ENCODE measurements at places on chromosomes 7 and 10. TPM values are rescaled to one million over a fixed set of nuclear protein-coding genes. Genes with fewer than 3 reads are reported as not detected.

SUFU gene
- total RNA-seq: 6.0 TPM

ASAH2 gene
- total RNA-seq: 1.5 TPM

VTI1A gene
- 59.8 TPM for total RNA-seq

OPN1SW gene
- 0.45 TPM for total RNA-seq

ADAM12 gene
- total RNA-seq: 16.7 TPM

NPSR1 gene
- total RNA-seq: 4.4 TPM

TUBB8 gene
- not detected for total RNA-seq

BRAF gene
- total RNA-seq: 94.5 TPM

UCN3 gene
- total RNA-seq: 0.27 TPM

FAM131B gene
- 42.6 TPM for total RNA-seq

CCDC172 gene
- not detected for total RNA-seq

LDB3 gene
- 0.27 TPM for total RNA-seq

TMEM213 gene
- not detected for total RNA-seq

AKR1C3 gene
- total RNA-seq: 1.6 TPM

CALHM3 gene
- total RNA-seq: not detected

SGCE gene
- 118 TPM for total RNA-seq

DOCK4 gene
- 99.4 TPM for total RNA-seq

ASB15 gene
- 0.64 TPM for total RNA-seq

TRPV6 gene
- total RNA-seq: 0.27 TPM

DGKI gene
- total RNA-seq: 79.2 TPM

MYH16 gene
- total RNA-seq: not detected

EXOSC1 gene
- total RNA-seq: 30.7 TPM

SLC26A4 gene
- 0.45 TPM for total RNA-seq

GTF2IRD1 gene
- total RNA-seq: 20.7 TPM

RAPGEF5 gene
- 65.8 TPM for total RNA-seq

MYO3A gene
- total RNA-seq: 6.0 TPM

VCL gene
- 23.0 TPM for total RNA-seq

PRKCQ gene
- total RNA-seq: 0.91 TPM

GJD4 gene
- total RNA-seq: not detected

CPVL gene
- 7.8 TPM for total RNA-seq

NRBF2 gene
- total RNA-seq: 12.7 TPM

FAM25G gene
- total RNA-seq: not detected

ST7 gene
- 50.1 TPM for total RNA-seq

MYO1G gene
- 0.54 TPM for total RNA-seq

SPDYE2 gene
- not detected for total RNA-seq

CXCL12 gene
- 90.7 TPM for total RNA-seq

MYL10 gene
- total RNA-seq: not detected

GRM3 gene
- total RNA-seq: 74.5 TPM

GPR15LG gene
- 0.36 TPM for total RNA-seq

VWA2 gene
- total RNA-seq: 1.1 TPM

SPDYE6 gene
- total RNA-seq: not detected

C10orf105 gene
- 1.00 TPM for total RNA-seq

PRSS37 gene
- not detected for total RNA-seq

FAM107B gene
- 49.0 TPM for total RNA-seq

ADIRF gene
- total RNA-seq: 3.2 TPM

KIAA1217 gene
- 5.6 TPM for total RNA-seq

PILRA gene
- total RNA-seq: 3.3 TPM

TAS2R5 gene
- 10.6 TPM for total RNA-seq

CASD1 gene
- total RNA-seq: 96.2 TPM

COBL gene
- 3.8 TPM for total RNA-seq

NPC1L1 gene
- total RNA-seq: not detected

EN2 gene
- total RNA-seq: 11.9 TPM

ADGRA1 gene
- total RNA-seq: 3.4 TPM

VPS41 gene
- total RNA-seq: 103 TPM

CUZD1 gene
- total RNA-seq: 0.91 TPM

Measured in cerebellum (tissue), 4 donors.